Fibroblast of lung (primary cell): ENCODE measurements at places on chromosomes 5 and 9. TPM values are rescaled to one million over a fixed set of nuclear protein-coding genes. Genes with fewer than 3 reads are reported as not detected.

The CLK4 gene
- 23.4 and 27.9 TPM in 2 replicates for total RNA-seq

DNA sequence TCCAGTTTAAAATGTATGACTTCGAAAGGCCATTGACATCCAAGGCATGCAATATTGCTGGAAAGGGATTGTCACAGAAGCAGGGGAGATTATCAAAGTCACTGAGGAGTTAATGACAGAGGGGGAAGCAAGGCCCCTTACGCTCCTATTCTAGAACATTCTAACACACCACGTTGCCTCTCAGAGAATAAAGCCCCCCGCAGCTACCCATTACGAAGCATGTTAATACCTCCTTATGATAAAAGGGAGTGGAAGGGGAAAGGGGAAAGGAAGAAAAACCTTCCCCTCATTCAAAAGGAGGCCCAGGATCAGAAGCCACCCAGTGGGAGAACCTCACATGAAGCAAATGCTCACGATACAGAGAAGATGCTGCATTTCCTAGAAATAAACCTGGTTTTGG is 213.6 kb downstream of the DAB2IP start:
- no peak for DNase-seq

DNA sequence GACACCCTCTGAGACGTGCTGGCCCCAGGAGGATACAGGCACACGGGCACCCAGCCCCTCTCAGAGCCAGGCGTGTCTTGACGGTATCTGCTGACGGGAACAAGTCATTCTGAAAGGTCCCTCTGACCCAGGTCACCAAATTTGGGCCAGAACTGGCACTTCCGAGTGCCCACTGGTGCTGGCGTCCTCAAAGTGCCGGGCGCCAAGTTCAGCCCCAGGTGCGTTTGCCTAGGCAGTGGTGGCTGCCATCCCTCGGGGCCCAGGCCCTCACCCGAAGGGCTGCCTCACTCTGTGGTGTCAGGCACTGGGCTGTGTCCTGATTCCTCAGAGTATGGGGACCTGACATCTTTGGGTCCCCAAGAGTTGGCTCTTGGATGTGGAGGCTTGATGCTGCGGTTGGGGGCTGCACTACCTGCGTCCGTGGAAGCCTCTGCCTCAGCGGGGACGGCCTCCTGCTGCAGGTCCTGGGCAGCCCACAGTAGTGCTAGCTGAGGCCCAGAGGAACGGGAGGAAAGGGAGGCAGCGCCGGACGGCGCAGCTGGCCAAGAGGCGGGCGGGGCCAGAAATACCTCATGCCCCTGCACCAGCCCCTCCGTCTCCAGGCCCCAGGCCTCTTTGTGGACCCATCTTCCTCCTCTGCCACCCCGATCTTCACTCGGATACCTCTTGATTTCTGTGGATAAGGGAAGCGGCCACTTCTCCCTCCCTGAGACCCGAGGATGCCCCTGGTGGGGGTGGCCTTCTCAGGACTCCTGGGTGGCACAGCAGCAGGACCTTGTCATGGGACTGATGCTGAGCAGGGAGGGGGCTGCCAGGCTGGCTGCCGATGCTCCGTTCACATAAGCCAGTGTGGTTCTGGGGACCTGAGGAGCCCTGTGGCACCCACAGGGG is 109.4 kb upstream of the LMX1B start:
- no peak for DNase-seq

GRCh38 chr9:116937361-116937760 is 250.3 kb downstream of the TRIM32 start:
- DNase-seq, result no peak

DNA sequence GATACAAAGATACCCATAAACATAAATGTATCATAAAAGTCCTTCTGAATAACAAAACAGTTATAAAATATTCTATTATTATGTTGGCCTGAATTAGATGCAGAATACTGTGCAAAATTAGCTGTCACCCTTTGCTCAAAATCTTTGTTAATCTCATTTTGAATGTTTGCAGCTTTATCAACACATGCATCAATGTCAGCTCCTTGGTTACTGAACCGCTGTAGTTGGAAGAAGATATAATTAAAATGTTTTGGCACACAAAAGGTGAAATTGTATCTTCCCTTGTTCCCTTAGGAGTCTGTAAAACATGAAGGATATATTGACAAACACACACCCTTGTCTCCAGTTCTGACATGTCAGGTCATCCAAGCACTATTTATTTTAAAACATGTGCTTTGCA is 146.3 kb upstream of the POU5F2 start:
- no peak for DNase-seq
